ENCODE measurements at places on chromosomes 11 and 22.

GRCh38 chr22:30023099-30023660 is 57.1 kb upstream of the HORMAD2 start:
- no peak for DNase-seq

DNA sequence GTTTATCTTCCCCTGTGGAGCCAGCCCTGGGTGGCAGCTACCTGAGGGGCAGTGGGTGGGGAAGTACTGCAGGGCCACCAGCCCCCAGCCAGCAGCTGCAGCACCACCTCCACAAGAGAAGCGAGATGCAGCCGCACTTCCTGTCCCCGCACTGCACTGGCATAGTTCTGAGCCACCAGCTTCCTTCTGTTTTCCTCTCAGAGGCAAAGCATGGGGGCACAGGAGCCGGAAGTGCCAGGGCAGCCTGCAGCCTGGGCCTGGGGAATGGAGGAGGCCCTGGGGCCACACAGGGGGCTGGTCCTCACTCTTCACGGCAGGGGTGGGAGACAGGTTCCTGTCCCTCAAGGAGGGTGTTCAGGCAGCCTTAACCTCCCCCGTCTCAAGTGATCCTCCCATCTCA is 11.9 kb upstream of the SH3BP1 start:
- DNase-seq: no peak

DNA sequence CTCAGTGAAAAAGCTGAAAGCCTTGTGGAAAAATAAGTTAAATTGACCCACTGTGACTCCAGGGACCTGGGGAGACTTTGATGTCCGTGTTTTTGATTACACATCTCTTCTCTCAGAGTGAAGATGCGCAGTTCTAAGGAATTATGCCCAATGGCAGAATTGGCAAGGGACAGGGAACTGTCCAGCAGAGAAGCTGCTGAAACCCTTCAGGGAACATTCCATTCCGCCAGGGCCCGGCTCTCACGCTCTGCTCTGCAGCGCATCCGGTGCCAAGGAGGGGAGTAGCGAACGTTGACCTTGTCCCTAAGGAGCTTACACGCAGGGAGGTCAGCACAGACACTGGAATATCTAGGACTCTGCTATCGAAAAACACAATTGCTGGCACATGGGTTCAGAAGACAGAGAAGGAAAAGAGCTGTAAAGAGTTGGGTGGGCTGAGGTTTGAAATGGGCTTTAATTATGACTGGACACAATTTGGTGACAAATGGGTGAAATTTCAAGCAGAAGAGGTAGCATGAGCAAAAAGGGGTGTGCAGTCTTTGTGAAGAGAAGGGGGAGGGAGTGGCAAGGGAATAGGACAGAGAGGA is 64.5 kb upstream of the B3GAT1 start:
- no peak for DNase-seq

GRCh38 chr22:23206915-23207314 is 26.6 kb downstream of the BCR start:
- no peak for DNase-seq

DNA sequence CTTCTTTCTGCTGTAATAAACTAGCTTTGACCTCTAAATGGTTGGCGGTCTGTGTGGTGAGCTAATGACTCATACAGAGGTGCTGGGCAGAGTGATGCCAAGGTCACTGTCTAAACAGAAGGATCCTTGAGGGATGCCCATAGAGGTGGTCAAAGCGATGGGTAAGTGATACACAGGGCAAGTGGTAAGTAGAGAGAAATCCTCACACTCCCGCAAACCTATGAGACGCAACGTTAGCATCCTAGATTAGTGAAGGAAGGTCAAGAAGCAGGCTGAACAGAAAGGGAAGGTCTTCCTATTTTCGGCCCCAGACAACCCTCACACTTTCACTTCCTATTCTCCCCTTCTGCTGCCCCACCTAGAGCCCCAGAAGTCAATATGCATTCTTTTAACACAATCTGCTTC is 65.6 kb upstream of the SESN3 start:
- no peak for DNase-seq

DNA sequence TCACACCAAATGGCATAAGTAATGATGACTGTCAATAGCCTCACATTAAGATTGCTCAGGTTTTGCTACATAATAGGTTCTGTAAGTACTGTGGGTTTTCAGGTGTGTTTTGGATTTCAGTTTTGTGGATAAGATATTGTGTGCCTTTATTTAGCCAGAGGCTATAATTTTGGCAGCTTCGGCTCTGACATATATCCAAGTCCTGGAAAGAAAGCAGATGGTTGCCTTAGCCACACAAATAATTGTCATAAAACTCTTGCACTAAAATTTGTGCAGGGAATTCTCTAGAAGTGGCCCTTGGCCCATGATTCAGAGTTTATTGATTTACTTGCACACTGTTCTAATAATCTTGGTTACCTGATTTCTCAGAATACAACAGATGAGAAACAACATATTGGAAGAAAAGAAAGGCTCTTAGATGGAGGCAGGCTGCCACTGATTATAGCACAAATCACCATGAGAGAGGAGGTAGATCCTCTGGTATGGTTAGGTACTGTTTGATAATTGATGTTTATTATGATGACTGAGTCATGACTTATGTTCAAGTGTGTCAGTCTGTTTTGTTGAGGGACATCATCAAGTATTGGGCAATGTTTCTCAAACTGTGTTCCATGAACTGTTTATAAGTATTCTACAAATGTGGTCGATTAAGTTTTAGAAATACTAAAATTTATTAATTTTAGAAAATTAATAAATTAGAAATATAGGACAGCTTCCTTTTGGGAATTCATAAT is 9.6 kb downstream of the REXO2 start:
- no peak for DNase-seq

- no peak for DNase-seq
Measured at GRCh38 chr11:27456795-27457329, 15.7 kb downstream of the LGR4 start.

DNA sequence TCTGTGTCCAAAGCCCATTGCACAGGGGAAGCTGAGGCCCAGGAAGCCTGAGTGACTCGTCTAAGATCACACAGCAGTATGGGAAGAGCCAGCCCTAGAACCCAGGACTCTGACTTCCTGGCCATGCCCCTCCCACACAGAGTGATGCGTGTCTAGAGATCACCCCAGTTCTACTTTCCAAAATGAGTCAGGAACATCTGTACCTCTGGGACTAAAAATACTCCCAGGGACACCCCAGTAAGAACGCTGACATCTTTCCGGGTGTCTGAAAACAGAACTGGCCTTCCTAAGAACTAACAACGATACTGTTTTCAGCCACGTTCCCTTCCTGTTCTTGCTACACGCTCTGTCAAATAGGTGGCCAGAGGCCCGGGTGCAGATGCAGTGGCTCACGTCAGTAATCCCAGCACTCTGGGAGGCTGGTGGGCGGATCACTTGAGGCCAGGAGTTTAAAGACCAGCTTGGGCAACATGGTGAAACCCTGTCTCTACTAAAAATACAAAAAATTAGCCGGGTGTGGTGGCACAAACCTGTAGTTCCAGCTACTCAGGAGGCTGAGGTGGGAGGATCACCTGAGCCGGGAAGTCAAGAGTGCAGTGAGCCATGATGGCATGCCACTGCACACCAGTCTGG is 21.7 kb upstream of the PDGFB start:
- no peak for DNase-seq
